ENCODE measurements at places on chromosomes 12 and 14.

DNA sequence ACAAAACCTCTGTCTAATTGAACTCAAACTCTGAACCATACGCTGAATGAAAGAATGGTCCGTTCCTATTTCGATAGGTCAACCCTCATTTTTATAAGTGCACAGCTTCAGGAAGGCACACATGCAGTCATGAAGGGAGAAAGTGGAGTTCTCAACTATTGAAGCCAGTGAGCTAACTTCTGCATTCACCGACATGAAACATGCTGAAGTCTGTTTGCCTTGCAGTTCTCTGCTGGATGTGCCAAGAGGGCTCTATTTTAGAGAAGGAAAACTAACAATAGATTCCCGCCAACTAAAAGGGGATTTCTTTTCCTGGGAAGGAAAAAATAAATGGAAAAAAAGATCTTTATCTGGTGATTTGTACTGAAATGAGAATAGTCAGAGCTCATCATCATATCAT, 191.0 kb upstream of the PLEKHG7 start:
- DNase-seq = no peak

DNA sequence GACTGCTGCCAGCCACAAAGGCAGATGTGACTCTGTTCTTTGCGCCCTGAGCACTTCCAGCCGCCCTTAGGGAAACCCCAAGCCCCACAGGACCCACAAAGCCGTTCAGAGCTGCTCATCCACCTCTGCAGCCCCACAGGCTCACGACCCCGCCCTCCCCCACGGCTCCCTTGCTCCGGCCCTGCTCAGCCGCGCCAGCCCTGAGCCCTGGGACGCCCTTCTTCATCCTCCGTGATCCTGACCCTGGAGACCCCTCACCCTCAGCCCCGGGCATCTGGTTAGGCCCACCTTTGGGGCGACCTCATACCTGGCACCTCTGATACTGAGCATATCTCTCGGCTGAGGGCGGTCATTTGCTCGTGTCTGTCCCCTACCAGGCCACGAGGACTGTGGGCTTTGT, 125.8 kb upstream of the EVL start:
- no peak for DNase-seq

DNA sequence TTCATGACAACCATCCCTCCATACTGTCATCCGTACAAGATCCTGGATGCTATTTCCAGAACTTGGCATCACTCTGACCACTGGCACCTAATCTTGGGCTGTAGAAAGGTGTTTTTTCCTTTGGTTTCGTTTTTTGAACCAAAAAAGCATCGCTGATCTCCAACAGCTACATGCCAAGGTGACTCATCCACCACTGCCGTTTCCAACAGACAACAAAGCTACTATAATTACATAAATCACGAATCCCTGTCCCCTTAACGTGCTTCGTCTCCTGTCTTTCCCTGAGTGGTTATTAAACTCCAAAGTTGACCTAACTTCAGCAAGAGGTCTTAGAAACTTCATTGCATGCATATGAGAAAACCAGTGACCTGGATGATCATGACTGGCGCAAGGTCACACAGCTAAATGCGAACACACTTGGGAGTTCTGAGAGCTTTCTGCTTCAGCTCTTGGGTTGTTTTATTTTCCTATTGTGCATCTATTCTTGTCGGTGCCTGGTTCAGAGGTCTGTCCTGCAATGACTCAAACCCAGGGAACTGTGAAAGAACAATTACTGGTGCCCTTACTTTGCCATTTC, 99.9 kb downstream of the PPM1H start:
- DNase-seq = no peak

DNA sequence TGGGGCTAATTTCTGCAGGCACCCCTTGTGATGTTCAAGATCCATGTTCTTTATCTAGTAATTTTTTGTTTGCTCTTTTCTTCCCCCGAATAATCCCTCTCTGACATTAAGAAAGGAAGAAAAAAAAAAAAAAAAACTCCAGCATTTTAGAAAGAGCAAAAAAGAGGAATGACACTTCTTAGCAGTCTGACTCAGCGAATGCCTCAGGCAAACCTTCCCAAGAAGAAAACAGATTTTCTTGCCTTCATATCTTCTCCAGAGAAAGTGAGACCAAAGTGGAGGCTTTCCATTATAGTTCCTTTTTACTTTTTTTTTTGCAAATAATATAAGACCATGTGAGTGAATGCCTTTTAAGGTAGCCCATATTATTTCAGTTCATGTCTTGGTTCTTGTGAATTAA, 479.0 kb upstream of the SYT1 start:
- no peak for DNase-seq

DNA sequence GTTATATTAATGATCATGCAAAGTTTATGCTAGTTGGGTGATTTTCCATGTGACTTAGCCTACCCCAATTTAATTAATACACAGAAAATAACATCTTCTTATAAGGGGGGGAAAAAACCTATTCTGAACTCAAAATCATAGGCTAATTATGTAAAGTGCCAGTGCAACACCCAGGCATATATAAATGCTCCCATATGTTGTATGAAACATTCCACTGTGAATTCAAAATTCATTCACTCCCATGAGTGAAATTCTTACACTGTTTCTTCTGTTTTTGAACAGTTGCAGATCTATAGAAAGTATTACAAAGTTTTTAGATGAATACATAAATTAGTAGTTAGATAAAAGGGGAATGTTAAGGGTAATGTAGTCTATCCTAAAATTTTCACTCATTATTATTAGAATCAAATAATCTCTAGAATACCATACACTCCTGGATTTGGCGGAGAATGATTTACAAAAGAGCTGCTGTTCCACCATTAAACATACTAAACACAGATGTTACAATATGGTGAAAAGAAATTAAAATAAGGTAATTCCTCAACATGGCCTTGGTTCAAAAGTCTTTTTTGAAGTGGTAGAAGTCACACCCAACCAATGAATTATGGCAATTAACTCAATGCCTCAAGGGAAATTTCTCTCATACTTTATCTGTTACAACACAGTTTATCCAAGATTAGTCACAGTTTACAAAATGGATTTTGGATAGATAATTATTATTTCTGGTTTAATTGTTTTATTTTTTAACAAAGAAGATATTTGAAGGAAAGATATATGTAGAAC, 454.1 kb upstream of the FLRT2 start:
- DNase-seq = no peak

DNA sequence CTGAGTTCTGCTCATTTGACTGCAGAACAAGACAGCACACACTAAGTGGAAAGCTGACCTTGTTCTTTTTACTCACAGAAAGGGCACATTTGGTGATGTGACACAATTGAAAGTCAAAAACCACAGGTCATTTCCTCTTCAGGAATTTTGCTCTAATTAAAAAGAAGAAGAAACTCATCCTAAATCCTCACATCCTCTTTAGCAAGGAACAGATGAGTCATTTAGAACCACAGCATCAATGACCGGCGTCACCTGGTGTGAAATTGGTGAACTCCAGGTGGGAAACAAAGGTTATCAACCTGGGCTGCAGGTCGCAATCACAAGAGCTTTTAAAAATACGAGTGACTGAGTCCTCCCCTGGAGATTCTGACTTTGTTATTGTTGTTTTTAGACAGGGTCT, 2.9 kb upstream of the RNU6-8 start:
- DNase-seq = no peak

GRCh38 chr12:86787419-86787818, 531.2 kb upstream of the MGAT4C start:
- DNase-seq = no peak

GRCh38 chr14:73739174-73739898, 25.2 kb upstream of the PNMA1 start:
- DNase-seq = no peak

DNA sequence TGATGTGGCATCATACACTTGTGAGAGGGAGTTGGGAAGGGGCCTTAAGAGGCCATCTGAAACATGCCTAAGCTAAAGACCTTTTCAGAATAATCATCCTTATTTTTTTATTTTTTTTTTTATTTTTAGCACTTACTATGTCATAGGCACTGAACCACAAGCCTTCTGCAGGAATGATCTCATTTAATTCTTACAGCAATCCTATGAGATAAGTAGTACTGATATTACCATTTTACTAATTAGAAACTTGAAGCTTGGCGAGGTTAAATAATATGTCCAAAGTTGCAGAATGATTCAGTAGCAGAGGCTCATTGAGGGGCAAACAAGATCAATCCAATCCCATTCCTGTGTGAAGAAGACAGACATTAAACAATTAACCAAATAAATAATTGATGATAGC, 33.4 kb upstream of the DDHD1 start:
- no peak for DNase-seq

DNA sequence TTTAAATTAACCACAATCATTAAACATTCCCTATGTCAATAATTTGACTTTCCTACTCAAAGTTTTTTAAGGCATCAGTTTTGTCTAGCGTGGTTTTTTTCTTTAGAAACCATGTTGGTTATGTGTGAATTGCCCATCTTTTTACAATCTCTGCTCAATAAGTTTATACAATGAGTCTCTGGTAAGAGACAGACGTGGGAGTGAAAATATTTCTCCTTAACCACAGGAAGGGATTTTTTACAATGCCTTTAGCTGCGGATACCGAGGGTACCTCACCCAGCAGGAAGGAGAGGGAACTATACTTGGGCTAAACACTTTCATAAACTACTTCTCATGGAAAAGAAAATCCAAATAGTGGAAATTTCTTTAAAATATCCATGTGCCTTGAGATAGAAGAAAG, 191.4 kb upstream of the BCL2L14 start:
- no peak for DNase-seq

DNA sequence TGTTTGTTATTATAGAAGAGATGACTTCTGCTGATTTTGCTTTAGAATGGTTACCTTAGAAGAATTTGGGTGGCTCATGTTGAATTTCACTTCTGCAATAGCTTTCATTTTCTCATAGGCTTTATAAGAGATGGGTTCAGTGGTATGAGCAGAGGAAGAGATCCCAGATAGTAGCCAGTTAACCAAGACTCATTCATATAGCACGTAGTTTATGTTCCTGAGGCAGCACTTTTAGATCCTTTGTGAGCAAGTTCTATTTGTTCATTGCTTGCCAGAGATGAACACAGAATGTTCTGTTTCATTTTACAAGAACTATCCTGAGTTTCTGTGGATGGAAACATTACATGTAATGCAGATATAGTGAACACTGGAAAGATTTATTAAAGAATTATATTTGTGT, 32.2 kb downstream of the RAB21 start:
- no peak for DNase-seq

GRCh38 chr12:32918890-32919801, 22.6 kb upstream of the PKP2 start:
- peak; percentile 10 for DNase-seq

DNA sequence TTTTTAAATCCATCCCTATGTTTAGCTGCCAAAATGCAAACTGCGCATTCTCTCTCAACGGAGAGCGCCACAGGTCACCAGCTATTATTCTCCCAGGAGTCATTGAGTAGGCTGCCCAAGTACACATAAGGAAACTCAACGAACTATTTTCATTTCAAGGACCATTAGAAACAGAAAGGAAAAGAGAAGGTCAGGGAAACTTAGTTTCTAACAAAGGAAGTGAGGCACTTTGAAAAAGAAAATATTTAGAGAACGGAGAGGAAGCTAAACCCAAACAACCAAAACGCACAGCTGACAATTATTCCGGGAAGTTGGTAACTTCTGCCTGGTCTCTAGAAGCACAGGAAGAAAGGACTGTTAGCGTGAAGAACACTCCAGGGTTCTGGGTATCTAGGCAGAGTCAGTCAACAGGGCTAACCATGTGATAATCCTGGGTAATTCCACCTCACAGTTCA, 23.5 kb downstream of the GPHB5 start:
- DNase-seq = no peak

- no peak for DNase-seq
Measured at GRCh38 chr12:47190271-47190750, 110.6 kb upstream of the AMIGO2 start.

DNA sequence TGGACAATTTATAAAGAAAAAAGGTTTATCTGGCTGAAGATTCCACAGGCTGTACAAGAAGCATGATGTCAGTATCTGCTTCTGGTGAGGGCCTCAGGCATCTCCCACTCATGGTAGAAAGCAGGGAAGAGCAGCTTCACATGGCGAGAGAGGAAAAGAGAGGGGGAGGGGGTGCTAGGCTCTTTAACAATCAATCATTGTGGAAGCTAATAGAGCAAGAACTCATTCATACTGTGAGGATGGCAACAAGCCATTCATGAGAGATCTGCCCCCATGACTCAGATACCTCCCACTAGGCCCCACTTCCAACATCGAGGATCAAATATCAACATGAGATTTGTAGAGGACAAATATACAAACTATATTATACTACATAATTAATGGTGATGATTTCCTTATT, 361.9 kb upstream of the FAR2 start:
- peak; percentile 31 for DNase-seq

DNA sequence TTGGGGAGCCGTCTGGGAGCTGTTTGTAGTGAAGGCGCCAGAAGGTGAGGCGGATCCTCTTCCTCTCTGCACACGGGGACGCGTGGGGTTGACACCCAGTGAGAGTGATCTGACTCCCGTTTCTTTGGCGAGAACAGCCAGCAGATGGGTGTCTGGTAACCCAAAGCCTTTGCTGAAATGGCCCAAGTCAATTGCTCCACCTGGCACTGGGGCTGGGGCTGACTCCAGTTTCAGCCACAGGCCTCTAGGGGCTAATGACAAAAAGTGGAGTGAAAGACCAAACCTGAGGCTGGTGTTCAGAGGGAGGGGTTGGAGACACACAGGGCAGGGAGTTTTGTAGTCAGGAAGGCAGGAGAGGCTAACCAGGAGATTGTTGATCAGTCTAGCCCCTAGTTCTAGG, 87.0 kb downstream of the FRMD6 start:
- no peak for DNase-seq

GRCh38 chr12:120007272-120007671, 18.2 kb downstream of the BICDL1 start:
- no peak for DNase-seq

DNA sequence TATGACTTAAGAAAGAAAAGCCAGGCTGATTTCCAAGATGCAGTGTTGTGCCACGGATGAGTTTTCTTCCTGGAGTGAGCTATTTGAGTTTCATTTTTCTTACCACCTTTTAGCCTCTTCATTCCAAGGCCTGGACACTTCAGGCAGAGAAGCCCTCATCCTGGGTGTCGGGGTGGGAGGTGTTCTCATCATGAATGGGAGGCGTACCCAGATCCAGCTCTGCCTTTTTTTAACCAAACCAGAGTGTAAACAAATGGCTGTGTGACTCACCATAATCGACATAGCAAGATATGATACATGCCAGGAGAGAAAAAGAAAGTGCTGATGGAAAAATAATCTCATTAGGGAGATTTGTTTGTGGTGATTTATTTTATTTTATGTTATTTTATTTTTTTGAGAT, 79.9 kb downstream of the ARF6 start:
- no peak for DNase-seq

DNA sequence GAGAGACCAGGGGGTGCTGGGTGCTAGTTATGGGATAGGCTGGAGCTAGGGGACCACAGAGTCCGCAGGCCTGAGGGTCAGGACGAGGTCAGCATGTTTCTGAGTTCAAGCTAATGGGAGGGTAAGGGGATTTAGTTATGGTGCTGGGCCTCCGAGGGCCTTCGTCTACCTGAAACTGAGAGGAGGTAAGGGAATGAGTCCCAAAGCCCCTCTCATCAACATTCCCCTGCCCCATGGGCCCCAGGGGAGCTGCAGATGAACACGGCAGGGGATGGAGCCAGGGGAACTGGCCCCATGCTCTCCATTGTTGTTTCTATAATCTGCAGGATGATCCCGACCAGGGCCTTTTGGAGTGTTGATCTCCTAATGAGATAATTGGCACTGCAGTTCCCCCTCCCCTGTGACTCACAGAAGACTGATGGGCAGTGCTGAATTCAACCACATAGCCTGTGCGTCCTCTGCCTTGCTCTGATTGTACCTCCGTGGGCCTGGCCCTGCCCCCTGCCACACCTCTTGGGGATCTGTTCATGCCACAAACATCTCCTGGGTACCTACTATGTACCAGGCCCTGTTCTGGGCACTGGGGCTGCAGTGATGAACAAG, 21.4 kb downstream of the FAIM2 start:
- no peak for DNase-seq

Data from midbrain (tissue), 1 donor.